Stimulated activated CD8-positive, alpha-beta memory T cell treated with anti-CD3 and anti-CD28 coated beads, Interleukin-4, amount 100 ng/mL, for 1 hour (primary cell): ENCODE measurements at places on chromosomes 6 and 20.

DNA sequence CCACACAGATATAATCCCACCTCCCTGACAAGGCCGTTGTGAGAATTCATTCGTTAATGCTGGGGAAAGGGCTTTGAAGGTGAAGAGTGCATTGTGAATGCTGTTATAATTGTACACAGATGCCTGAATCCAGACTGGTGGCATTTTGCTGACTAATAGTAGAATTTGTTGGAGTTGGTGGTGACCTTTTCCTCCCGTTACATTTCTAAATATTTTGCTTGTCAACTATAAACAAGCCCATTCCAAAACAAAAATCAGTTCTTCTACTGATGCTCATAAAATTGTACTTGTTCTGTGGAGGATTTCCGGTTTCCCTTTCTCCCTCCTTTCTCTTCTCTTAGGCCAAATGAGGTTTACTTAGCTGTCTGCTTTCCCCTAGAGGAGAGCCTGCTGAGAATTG, 253.1 kb upstream of the SUPT3H start:
- no peak for DNase-seq

GRCh38 chr6:157954150-157955117, 27.2 kb upstream of the SYNJ2 start:
- no peak for DNase-seq

GRCh38 chr6:142414462-142415250, 112.8 kb downstream of the ADGRG6 start:
- DNase-seq = no peak

DNA sequence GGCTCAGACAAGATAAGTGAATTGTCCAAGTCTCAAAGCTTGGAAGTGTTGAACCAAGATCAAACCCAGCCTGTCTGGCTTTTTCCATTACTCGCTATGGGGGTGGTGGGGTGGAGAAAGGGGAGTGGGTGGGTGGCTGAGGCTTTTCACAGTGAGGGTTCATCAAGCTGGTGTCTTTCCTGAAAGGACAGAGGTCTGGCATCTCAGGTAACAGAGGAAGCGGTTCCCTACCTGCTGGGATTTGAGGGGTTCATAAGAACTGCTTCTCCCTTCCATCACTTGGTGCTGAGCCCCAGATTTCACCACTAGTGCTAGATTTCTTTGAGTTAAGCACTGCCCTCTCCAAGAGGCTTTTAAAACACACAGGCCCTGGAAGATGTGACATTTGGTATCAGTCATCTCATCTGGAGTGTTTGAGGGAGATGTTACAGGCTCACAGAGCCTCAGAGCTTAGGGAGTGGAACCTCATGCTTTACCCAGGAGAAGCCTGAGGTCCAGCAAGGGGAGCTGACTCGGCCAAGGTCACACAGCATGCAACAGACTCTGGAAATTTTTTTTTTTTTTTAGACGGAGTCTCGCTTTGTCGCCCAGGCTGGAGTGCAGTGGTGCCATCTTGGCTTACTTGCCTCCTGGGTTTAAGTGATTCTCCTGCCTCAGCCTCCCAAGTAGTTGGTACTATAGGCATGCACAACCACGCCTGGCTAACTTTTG, 6.0 kb upstream of the VEGFA start:
- DNase-seq = no peak

DNA sequence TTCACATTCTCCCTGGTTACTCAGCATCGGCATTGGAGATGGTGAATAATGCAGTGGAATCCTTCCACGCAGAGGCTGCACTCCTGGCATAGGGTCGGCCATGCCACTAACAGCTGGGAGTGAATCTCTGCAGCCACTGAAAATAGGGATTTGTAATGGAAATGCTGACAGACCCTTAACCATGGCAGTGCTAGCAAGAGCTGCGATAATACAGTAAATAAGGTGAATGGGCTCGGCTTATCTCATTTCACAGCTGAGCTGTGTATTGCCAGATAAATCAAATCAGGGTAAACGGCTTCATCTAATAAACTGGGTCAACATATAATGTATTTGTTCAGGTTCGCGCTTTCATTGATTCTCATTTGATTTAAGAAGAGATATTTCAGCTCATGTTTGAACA, 156.8 kb downstream of the SLC35B3 start:
- DNase-seq = no peak

- peak; percentile 70 for DNase-seq
Measured at GRCh38 chr6:27772261-27773001, 139.8 kb downstream of the OR2B2 start.

DNA sequence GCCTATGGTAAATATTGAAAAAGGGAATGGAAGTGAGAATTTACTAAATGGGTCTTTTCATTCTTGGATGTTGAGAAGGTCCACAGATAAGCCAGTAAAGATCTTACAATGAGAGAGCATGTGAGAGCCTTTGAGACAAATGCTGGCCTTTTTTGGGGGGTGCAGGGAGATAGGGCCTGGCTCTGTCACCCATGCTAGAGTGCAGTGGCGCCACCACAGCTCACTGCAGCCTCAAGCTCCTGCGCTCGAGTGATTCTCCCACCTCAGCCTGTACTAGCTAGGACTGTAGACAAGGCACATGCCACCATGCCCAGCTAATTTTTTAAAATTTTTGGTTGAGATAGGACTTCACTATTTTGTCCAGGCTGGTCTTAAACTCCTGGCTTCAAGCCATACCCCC, 63.2 kb upstream of the TMEM181 start:
- no peak for DNase-seq

DNA sequence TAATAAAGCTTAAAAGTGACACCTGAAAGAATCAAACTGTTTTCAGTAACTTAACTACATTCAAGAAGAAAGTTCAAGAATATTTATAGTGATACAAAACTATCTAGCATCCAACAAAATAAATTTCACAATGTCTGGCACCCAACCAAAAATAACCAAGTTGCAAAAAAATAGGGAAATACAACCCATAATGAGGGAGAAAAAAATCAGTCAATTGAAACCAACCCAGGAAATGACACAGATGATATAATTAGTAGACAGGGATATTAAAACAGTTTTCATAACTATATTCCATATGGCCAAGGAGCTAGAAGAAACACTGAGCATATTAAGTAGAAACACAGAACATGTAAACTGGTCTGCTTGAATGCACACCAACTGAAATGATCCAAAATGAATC, 120.2 kb upstream of the BEND3 start:
- DNase-seq = no peak
